Peyer's patch (tissue), 4 donors: ENCODE measurements at places on chromosomes 1 and 21. TPM values are rescaled to one million over a fixed set of nuclear protein-coding genes. Genes with fewer than 3 reads are reported as not detected.

DNA sequence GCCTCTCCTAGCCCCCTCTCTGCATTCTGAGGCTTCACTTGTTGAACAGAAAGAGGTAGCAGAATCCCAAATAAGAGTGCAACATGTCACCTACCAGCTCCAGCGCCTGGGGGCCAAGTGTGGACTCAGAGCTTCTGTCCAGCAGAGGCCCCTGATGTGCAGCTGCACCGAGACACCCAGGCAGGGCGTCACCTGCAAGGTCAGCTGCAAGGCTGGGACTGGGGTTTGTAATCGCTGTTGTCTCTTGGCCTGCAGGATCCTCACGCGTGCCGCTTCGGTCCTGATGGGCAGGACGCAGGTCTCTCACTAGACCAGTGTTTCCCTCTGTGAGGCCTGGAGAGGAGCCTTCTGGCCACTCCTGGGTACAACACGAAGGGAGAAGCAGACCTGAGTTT is 4.3 kb upstream of the SLX9 start:
- no peaks in the 10 kb centered on the region for H3K27me3 ChIP-seq
- H3K27ac ChIP-seq: no peak overlapping the region
- DNase-seq: no peak
- no peaks in the 10 kb centered on the region for H3K36me3 ChIP-seq
- no peak overlapping the region for H3K4me3 ChIP-seq

DNA sequence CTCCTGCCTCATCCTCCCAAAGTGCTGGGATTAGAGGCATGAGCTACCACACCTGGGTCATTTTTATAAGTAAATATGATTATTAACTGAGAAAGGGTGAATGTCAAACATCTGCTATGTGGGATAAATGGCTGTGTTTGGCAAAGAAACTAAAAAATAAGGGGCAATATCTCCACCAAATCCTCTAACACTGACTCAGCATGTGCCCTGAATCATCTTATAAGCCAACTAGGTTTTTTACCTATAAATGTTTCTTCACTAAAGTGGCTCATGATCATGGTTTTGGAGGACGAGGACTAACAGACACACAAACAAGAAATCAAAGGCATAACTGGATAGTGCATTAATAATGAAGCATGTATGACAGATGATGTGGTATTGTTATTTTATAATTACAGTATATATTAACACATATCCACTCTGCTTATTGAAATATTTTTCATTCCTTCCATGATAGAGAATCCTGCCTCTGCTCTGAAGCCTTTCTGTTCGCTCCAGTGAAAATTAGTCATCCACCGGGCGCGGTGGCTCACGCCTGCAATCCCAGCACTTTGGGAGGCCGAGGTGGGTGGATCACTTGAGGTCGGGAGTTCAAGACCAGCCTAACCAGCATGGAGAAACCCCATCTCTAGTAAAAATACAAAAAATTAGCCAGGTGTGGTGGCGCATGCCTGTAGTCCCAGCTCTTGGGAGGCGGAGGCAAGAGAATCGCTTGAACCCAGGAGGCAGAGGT is 11.7 kb upstream of the ARHGAP29 start:
- no peak overlapping the region for H3K27ac ChIP-seq
- no peaks in the 10 kb centered on the region for H3K27me3 ChIP-seq
- H3K4me1 ChIP-seq: peaks cover 7% of the 10 kb centered on the region
- DNase-seq: no peak
- no peak overlapping the region for H3K4me3 ChIP-seq

The PALMD gene
- 4.0 TPM for total RNA-seq

The PIGM gene
- total RNA-seq: 6.7 TPM
